Muscle of arm (tissue), 14 donors: ENCODE measurements at places on chromosomes 2 and 18.

GRCh38 chr2:200054681-200055468 lies 99.5 kb downstream of the MAIP1 start:
- DNase-seq = no peak

GRCh38 chr2:88693911-88694414 lies 2.5 kb downstream of the RPIA start:
- no peak for DNase-seq

DNA sequence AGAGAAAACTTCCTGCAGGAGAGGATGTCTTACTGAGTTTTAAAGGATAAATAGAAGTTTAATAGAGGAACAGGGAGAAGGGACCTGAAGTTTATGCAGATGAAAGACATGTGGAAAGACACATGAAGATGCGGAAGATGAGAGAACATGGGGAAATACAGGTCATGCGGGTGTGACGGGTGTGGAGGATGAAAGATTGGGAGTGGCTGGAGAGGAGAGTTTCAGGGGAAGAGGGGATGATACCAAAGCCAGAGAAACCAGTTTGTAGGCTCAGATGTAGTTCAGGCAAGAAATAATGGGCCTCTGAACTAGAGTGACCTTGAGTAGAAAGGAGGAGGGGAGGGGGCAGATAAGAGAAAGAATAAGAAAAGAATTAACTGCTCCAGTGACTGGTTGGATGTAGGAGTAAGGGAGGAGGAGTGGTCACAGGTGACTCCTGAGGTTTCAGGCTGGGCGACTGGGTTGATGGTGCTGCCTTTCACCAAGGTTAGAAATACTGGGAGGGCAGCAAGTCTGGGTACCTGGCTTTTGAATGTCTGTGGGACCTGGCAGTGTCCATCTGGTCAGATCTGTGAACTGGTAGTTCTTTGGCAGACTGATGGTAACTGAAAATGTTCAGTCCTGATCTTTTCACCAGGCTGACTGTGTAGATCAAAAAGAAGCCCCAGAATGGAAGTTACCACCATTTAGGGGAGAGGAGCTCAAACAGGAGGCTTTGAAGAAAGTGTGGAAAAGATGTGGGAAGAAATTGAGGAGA lies 69.4 kb downstream of the TET3 start:
- no peak for DNase-seq

GRCh38 chr2:7044253-7045250 lies 127.3 kb downstream of the RNF144A start:
- peak; percentile 51 for DNase-seq

GRCh38 chr2:234378440-234378839 lies 118.4 kb downstream of the ARL4C start:
- no peak for DNase-seq

GRCh38 chr2:169351725-169352124 lies 10.6 kb downstream of the LRP2 start:
- no peak for DNase-seq

GRCh38 chr2:28292491-28292890 lies 100.2 kb upstream of the FOSL2 start:
- DNase-seq = no peak

GRCh38 chr2:149087751-149088150 lies 49.3 kb downstream of the LYPD6B start:
- no peak for DNase-seq

- DNase-seq = no peak
Measured at GRCh38 chr2:240630771-240631547, 5.7 kb downstream of the GPR35 start.

DNA sequence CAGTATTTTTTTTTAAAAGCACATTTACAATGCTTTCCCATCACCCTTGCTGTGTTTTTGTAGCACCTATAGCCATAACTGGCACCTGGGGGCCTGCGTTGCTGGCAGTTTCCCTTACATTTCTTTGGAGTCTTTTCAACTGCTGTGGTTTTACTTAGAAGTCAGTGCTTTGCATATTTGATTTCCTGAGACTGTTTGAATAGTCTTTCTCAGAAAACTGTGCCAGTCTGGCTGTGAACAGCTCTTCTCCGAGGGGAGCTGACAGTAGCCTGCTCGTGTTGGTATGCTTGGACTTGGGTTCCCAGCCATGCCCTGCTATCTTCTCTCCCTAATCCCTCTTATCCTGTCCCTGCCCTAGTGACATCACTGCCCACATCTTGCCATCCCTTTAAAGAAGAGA lies 81.5 kb downstream of the DPP4 start:
- DNase-seq = no peak

GRCh38 chr2:174326161-174327020 lies 8.4 kb upstream of the SP9 start:
- DNase-seq = no peak

GRCh38 chr2:72988726-72989273 lies 71.5 kb downstream of the EMX1 start:
- no peak for DNase-seq

DNA sequence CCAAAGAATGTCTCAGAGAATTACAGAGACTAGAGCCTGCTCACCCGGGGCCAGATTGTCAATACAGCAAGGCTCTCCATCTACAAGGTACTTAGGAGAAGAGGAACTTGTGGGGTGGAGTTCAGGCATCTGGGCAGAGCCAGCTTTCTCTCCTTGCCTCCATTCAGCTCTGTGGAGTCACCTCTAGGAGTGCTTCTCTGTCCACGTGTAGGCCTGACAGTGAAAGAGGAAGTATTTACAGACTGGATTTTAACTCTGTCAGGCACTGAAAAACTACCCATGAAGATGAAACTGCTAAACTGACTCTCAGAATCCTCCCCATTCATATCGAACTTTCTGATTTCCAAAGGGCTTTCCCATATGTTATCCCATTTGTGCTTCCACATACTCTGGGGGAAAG lies 315.6 kb downstream of the SETBP1 start:
- DNase-seq = no peak

GRCh38 chr2:54122171-54122935 lies 6.9 kb downstream of the ACYP2 start:
- no peak for DNase-seq

- DNase-seq = no peak
Measured at GRCh38 chr2:106577255-106577651, 90.1 kb downstream of the CD8B2 start.

DNA sequence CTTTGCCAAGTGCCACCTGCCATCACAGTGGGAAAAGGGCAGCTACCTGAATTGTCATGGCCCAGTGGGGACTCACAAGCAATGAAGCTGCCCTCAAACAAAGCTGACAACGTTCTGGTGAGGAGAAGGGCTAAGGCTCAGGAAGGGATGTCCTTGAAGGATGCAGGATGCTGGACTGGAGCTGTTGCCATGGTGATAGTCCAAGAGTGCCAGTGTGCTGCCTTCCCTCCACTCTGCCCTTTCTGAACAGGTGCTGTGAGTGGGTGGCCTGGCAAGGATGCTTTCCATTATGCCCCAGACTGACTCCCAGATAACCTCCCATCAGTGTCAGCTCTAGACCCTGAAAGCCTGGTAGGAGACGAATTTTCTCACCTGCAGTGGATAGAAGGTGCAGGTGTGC lies 137.8 kb upstream of the GYPC start:
- no peak for DNase-seq

- no peak for DNase-seq
Measured at GRCh38 chr2:135997380-135997779, 12.0 kb upstream of the DARS1 start.

DNA sequence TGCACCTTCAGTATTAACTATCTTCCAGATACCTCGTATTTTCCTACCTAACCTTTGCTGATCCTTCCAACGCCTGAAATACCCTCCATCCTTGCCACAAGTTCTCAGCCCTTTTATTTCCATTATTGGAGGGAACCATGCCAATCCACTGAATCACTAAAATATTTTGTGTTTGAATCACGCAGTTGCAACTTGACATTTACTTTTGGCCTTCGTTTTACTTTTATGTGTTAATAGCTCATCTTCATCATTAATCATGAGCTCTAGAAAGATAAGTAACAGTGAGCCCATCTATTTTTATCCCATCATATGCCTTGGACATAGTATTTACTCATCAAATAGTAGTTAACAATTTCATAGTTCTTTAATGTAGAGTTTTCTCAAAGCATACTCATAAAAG lies 463.2 kb downstream of the THSD7B start:
- DNase-seq = no peak

DNA sequence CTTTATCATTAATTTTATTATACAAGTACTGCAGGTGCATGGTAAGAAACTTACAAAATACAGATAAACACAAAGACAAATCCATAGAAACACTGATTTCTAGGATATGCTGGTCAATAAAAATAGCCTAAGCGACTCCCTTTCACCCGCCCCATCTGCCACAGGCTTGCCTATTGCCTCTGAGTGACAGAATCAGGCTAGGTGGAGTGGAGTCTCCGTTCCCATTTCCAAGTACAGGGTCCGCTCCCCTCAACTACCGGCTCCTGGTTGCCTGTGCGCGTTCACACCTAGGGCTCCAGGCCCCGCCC lies 201 bp upstream of the TRAPPC12 start:
- DNase-seq = no peak

GRCh38 chr2:60361498-60361897 lies 192.0 kb downstream of the BCL11A start:
- DNase-seq = no peak
